NCI-H526 treated with DMSO at 0.1 percent for 48 hours (cell line): ENCODE measurements at places on chromosomes 5 and 9.

DNA sequence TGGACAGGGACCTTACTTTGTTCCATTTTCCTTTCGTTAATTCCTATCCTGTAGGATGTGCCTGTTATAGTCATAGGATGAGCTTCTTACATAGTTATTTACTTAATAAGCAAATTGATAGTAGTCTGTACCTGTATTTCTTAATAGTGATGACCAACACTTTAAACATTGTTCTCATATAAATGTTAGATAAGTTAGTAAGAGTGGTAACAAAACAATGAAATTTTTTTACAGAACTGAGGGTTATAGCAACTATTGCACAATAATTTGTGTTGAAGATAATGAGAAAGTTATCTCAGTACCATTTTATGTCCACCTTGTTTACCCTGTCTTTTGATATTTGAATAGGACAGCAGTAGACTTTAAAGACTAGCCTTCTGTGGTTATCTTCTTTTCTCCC is 162.9 kb upstream of the ELL2 start:
- no peak for DNase-seq

DNA sequence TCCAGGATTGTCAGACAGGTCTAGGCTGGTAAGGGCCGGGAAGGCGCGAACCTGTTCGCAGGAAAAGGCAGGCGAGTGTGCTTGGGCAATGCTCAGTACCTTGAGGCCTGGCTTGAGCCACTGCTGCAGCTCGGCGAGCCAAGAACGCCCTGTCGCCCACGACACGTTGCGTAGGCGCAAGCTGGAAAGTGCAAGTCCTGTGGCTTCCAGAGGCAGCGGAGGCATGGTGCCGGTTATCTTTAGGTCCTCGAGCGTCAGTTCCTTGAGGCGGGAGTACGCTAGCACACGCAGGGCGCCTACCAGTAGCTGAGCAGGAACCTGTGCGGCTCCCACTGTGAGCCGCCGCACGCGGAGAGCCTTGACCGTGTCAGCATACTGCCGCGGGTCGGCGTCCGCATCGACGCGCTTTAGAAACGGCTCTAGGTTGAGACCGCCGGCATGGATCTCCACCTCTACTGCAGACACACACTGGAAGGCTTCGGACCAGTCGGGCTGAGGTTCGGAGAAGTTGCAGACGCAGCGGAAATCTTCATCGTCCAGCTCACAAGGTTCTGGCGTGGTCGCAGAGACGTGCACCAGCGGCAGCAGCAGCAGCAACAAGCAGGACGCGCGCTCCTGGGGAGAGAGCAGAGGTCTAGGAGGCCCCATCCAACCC is 482 bp downstream of the CD14 start:
- DNase-seq = peak; percentile 48

- no peak for DNase-seq
These were observed 115.7 kb upstream of the MSX2 start for GRCh38 chr5:174608631-174609097.

- peak; percentile 37 for DNase-seq
These were observed 576 bp downstream of the MAP1B start for GRCh38 chr5:72107901-72108201.

- DNase-seq = peak; percentile 74
These were observed 1.9 kb upstream of the ANKRD18A start for GRCh38 chr9:38622288-38622674.

GRCh38 chr9:109092051-109092580 is 27.6 kb downstream of the TMEM245 start:
- no peak for DNase-seq

DNA sequence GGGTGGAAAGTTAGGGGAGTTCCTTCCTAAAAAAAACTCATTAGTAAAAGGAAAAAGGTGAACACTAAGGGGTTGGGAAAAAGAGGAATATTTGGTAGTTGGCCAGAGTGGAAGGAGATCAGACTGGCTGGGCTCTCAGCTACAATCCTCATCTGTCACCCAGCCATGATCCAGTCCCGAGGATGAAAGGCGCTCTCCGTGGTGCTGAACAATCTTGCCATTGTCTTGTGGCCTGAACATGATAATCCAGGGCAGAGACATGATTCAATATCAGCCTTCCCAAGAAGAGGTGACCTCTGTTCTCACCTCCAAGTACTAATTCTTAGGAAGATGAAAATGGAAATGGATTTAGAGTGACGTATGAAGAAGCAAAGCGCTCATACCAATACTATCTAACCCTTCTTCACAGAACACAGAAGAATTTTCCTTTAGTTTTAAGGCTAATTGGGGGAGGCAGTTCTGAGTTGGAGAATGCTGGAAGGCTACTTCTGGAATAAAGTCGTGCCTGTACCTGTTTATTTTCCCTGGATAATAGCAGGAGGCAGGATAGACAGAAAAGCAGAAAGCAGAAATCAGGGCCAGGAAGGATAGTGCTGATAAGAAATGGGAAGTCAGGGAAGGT is 36.6 kb upstream of the MYORG start:
- DNase-seq = no peak

GRCh38 chr5:8505196-8505595 is 636.2 kb downstream of the MTRR start:
- no peak for DNase-seq

DNA sequence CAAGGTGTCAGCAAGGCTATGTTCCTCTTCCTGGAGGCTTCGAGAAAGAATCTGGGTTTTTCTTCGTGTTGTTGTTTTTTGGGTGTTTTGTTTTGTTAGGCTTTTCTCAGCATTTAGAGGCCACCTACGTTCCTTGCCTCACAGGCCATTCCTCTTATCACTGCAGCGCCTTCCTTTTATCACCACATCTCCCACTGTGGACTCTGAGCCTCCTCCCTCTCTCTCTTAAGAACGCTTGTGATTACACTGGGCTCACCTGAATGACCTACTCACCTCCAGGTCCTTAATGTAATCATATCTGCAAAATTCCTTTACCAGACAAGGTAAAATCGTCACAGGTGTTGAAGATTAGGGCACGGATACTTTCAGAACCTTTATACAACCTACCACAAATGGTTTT is 340.8 kb downstream of the DTWD2 start:
- DNase-seq = no peak

DNA sequence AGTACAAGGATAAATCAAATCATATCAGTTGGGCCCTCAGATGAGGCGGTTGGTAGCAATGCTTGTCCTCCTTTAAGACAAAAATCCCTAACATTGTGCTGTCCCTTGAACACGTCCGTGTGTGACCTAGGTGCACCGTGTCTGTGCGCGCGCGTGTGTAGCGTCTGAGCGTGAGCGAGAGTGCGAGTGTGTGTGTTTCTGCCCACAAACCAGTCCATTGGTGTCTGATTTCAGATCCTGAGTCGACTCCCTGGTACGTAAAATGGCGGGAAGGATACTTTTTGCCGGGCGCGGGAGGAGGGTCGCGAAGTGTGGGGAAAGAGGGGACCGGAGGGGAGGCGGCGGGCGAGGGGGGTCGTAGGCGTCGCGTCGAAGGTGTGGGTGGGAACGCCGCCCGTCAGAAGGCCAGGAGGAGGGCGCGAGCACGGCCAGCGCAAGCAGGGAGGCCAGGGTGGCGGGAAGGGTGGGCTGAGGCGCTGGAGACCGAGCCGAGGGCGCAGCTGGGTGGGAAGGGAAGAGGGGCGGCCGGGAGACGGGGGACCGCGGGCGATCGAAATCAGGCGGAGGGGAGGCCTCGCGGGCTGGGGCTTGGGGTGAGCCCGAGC is 8.9 kb downstream of the OTP start:
- DNase-seq = no peak

GRCh38 chr9:113417370-113417769 is 6.8 kb downstream of the C9orf43 start:
- no peak for DNase-seq

DNA sequence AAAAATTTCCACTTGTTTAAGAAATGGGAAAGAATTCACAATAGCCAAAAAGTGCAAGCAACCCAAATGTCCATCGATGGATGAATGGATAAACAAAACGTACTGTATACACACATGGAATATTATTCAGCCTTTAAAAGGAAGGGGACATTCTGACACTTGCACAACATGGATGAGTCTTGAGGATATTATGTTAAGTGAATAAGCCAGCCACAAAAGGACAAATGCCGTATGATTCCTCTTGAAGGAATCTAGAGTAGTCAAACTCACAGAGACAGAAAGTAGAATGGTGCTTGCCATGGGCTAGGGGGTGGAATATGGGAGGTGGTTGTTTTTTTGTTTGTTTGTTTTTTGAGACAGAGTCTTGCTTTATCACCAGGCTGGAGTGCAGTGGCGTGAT is 3.8 kb upstream of the ATP6V0E1 start:
- DNase-seq = no peak

DNA sequence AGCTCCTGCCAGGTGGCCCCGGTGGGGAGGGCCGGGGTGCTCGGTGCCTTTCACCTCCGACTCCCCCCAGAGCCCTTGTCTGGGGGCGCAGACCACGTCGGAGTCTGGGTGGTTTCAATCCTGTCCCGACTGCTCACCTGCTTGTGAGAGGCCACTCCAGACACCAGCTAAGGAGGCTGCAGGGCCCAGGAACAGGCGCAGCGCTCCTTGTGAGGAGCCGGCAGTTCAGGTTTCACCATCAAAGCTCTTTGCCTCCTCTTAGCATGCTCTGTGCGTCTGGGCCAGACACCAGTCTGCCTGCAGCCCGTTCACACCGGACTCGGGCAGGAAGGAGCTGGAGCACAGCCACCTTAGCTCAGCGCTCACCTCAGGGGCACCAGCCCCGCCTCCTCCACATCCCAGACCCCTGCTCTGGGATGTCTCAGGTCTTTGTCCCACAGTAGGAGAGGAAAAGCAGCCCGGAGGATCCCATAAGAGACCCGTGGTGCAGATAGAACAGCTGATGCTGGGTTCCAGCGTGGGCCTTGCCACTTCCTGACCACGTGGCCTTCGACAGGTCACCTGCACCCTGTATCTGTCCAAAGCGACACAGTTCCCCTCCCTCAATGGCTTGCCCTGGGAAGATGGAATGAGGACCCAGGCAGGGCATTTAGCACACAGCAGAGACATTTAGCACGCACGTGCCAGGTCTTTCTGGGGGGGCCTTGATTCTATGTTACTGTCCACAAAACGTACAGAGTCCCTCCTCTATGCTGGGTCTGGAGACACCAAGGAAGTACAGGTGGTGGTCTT is 106.2 kb upstream of the LMX1B start:
- no peak for DNase-seq

DNA sequence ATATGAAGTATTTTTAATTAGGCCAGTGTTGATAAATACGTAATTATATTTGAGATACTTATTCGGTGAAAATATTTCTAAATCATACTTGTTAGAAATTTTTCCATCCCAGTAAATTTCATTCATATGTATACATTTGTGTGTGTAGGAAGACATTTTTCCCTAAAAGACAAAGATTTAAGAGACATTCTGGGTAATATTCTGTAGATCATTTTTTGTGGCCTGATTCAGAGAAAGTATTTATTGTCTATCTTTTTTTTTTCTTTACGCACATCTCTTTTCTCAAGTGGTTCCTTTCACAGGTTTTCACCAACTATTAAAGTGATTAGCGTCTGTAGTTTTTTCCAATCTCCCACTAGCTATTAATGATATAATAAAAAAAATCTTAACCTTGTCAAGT is 224.1 kb downstream of the MEF2C start:
- DNase-seq = no peak

- no peak for DNase-seq
These were observed 371.2 kb downstream of the NFIB start for GRCh38 chr9:13942695-13943094.
